Right renal cortex interstitium (tissue), 3 donors: ENCODE measurements at places on chromosomes 13 and 19. TPM values are rescaled to one million over a fixed set of nuclear protein-coding genes. Genes with fewer than 3 reads are reported as not detected.

Gene TMC4
- polyA plus RNA-seq, result 23.0 TPM

Gene PROZ
- 0.75 TPM for polyA plus RNA-seq

Gene C13orf42
- polyA plus RNA-seq, result 0.39 TPM

Gene APOC4
- not detected for polyA plus RNA-seq

DNA sequence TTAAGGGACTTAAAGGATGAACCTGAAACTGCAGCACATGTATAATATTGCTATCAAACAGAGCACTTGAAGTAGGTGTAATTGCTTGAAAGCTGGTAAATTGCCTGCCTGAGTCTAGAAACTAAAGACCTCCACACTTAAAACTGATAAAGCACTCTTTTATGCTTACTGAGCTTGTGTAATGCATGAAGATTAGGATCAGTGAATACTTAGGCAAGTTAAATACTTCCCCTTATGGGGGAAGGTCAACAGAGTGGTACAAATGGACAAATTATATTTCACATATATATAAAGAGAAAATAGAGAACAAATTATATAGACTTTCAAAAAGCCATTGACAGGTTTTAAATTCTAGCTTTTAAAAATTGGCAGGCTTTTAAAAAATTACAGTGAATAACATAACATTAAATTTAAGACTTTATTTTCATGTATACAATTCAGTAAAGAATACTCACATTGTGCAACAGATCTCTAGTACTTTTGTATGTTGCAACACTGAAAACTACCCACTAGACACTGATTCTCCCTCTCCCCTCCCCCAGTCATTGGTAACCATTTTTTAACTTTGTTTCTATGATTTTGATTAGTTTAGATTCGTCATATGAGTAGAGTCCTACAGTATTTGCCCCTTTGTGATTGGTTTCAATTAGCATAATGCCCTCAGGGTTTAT is 23.9 kb downstream of the PIBF1 start:
- DNase-seq, result no peak

DNA sequence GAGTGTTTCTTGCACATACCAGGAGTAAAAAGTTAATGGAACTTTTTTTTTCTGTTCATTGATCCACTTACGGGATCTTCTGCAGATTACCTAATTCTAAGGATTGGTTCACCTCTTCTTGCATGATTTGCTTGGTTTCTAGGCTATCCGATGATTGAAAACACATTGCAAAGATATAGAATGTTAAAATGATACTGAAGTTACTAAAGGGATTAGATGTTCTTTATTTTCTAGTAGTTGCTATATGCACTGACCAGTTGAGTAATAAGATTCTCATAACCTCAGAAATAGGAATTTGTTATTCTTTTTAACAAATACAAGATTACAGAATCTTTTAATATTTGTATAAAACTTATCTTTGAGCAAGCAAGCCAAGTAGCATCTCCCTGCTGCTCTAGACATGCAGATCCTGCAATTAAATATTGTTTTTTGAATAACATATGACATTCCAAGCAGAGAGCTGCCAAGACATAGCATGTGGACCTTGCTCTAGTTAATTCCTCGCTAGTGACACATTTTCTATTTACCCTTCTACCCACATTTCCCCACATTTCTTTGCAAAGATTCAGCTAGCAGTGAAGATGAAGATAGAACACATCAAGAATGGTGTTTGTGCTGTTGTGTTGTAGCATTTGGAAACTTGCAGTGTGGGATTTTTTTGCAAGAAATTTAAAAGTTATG is 51.7 kb upstream of the RNF113B start:
- DNase-seq, result no peak

DNA sequence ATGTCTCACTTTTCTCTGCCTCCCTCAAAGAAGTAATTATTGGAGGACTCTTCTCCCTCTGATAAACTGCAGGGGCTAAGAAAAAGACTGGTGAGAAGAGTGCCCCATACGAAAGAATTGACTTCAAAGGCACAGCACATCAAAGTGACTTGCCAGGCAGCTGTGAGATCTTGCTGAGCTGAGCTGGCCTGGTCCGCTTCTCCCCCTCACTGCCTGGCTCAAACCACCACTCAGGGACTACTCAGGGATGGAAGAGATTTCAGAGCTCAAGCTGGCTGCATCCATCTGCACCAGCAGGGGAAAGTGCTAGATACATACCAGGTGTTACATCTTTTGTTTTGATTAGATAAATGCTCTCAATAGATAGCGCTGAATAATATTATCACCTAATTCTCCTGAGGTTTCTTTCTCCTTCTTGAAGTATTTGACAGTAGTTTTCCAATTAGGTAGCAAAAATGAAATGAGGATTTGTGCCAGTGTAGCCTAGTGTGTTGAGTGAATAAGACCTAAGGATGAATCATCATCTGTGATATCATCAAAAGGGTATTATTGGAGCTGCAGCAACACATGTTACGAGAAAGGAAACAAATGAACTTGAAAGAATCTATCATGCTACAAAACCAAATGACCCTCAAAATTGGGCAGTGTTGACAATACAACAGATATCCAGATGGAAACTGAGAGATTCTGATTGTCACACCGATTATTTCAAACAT is 379.8 kb downstream of the TBC1D4 start:
- no peak for DNase-seq

DNA sequence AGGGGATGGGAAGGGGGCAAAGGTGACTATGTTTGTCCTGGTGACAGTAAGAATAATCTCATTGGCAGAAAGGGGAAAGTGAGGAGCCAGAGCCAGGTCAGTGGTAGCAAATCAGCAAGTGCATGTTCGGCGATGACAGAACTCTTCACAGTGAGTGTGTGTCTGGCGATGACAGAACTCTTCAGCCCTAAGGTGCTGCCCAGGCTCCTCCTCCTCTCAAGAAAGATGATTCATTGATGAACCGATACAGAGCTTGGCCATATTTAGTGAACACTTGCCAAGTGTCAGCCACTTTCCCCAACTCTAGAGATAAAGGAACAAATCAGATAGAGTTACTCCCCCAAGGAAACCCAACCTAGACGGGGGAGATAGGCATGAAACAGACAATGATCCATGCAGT is 199.3 kb upstream of the UBL3 start:
- no peak for DNase-seq

DNA sequence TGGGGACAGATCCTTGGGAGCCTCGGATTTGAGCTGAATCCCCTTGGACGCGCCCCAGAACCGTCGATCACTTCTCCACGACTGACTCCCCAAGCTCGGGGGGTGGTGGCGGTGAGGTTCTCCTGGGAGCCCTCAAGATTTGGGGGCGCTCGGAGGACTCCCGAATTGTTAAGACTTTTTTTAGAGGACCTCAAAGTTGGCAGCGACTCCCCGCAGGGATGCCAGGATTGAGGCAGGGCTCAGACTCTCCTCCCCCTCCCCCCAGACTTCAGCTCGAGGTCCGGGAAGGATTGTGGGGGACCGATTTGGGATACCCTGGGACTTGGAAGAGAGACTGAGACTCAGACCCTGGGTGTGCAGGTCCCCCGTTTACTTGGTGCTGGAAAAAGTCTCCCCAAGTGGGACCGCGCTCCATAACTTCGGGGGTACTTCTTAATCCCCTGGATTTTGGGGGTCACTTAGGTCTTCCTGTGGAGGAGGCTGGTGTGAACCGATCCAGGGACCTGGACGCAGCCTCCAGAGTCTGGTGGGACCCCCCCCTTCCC is 665 bp downstream of the VASP start:
- no peak for DNase-seq

DNA sequence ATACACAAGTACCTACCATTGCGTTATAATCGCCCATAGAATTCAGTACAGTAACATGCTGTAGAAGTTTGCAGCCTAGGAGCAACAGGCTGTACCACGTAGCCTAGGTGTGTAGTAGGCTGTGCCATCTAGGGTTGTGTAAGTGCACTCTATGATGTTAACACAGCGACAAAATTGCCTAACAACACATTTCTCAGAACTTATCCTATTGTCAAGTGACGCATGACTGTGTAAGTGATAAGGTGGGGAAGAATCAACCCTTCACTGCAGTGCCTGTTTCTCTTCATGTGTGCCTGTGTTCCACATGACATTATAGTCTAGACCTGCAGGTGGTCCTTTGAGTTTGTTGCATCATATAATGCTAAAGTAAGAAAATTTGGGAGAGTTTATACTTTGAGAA is 94.0 kb downstream of the PCDH9 start:
- no peak for DNase-seq

GRCh38 chr19:15702534-15702930 is 25.3 kb upstream of the OR10H2 start:
- no peak for DNase-seq
